ENCODE measurements at places on chromosomes 12 and 14. TPM values are rescaled to one million over a fixed set of nuclear protein-coding genes. Genes with fewer than 3 reads are reported as not detected.

GRCh38 chr14:45785240-45785639, 532.2 kb upstream of the MIS18BP1 start:
- DNase-seq = no peak

DNA sequence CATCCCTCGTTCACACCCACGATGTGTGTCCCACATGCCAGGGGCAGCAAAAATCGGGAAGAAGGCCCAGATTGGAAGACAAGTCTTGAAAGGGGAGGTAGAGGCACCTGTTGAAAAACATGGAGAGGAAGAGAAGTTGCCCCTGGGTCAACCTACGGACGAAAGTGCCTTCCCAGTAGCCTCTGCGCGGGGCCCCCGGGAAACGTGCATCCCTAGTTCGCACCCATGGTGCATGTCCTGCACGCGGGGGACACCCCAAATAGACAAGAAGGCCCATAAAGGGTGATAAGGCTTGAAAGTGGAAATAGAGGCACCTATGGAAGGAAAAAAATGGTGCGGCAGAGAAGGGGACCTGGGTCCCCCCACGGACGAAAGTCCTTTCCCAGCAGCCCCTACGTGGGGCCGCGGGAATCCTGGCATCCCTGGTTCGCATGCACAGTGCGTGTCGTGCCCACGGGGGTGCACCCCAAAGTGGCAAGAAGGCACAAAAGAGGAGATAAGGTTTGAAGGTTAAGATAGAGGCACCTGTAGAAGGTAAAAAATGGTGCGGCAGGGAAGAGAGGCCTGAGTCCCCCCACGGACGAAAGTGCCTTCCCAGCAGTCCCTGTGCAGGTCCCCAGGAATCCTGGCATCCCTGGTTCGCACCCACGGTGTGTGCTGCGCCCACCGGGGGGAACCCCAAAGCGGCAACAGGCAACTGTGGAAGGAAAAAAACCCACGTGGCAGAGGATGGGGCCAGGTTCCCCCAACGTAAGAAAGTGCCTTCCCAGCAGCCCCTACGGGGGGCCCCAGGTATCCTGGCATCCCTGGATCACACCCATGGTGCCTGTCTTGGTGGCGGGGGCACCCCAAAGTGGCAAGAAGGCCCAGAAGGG, 278.3 kb downstream of the ALG10 start:
- DNase-seq = no peak

DNA sequence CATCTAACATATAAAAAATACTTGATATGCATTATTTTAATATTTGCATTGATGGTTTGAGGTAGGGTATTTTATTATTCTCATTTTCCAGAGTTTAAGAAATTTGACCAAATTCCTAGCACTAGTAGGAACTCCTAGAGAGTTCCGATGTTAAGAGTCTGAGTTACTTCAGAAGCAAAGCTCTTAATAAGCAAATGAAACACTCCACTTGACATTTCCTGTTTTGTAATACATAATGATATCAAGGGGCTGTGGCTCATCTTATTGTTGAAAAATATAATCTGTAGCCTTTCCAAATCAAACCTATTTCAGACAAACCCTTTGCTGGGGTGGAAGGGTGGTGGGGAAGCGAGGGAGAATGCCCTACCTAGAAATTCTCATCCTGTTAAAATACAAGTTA, 355.5 kb downstream of the DIO2 start:
- no peak for DNase-seq

GRCh38 chr14:90607141-90607540, 209.1 kb downstream of the TTC7B start:
- DNase-seq = no peak

GRCh38 chr14:104707608-104708595, 16.1 kb upstream of the ADSS1 start:
- no peak for DNase-seq

- no peak for DNase-seq
These were observed 102.7 kb downstream of the KCNMB4 start for GRCh38 chr12:70468741-70469140.

DNA sequence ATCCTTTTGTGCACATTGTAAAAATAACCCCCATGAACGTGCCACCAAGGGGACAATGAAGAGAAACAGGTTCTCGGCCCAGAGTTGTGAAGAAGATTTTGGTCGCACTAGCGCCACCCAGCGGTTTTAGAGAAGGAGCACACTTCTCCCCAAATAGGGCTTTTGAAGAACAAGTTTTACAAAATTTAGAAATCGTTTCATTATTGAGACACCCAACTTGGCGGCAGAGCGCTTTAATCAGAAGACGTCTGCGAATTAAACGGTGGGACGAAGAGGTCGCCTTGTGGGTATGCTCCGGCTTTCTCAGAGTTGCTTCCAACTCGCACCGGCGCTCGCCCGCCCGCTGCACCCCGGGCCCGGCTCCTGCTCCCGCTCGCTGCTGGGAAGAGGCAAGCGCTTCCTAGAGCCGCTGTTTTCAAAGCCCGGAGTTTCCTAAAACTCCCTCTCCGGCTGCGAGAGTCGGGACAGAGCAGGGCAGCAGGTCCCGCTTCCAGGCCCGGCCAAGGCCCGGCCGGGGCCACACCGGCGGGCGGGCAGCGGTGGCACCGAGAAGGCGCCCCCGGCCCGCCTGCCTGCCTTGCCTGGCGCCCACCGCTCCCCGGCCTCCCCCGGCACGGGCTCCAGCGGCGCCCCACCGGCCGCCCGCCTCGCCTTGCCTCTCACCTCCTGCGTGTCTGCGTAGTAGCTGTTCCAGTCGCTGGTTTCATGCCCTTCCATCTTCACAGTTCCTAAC, 645 bp downstream of the FOXA1 start:
- peak; percentile 96 for DNase-seq

GRCh38 chr12:97404543-97404942, 58.1 kb upstream of the RMST start:
- peak; percentile 3 for DNase-seq

- DNase-seq = no peak
These were observed 138.0 kb upstream of the SLCO1C1 start for GRCh38 chr12:20557096-20557495.

DNA sequence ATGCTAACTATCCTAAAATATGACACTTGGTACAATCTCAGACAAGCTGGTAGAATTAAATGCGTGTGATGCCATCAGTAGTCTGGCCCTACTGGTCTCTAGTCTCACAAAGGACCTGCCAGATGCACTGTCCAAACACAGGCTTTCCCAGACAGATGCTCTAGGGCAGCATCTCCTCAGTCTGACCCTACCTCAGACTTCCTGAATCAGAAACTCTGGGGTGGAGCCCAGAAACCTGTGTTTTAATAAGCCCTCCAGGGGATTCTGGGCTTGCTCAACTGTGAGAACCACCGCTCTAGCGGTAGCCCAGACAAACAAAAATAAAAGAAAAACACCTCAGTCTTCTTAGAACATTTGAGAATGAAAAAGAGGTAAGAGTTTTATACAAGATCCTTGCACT, 48.0 kb downstream of the BDKRB1 start:
- DNase-seq = no peak

- peak; percentile 63 for DNase-seq
These were observed 17.4 kb downstream of the TMPO start for GRCh38 chr12:98532687-98533304.

GRCh38 chr12:68462803-68463202, 130.6 kb upstream of the MDM1 start:
- DNase-seq = no peak

DNA sequence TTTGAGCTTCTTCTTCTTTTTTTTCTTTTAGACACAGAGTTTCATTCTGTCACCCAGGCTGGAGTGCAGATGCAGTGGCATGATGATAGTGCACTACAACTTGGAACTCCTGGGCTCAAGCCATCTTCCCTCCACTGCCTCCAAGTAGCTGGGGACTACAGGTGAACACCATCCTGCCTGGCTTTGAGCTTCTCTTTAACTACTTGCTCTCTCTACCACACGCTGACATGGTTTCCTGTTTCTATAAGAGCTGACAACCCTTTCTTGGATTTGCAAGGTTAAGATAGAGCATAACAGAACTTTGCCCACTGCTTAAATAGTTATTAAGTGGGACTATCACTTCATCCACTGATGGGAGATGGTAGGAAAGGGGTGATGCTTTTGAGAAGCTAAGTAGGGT, 82.4 kb upstream of the SLC38A2 start:
- DNase-seq = no peak

DNA sequence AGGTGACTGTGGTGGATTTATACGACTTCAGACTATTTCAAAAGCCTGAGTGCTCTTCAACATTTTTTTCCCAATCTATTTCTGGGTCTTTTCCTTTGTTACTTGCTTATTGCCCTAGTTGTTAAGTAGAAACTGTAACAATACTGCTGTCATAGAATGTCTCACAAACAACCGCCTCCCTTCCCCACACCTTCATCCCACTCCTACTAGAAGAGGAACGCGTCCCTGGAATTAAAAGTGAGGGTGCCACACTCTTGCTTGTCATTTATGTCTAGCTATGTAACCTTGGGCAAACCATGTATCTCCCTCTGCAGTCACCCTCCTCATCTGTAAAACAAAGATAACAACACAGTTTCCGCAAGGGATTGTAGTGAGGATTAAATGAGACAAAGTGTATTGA, 8.6 kb downstream of the BRAP start:
- no peak for DNase-seq

Gene NXPH4
- 4.3 TPM for total RNA-seq

Gene LRRC10
- not detected for total RNA-seq

Gene IL31
- not detected for total RNA-seq

Gene PPP4R4
- 0.75 TPM for total RNA-seq

Gene LAG3
- 0.57 TPM for total RNA-seq

All from myocyte (in vitro differentiated cells).